ENCODE measurements at places on chromosomes 3 and 15.
A peak's percentile ranks its signal among the peaks of the same experiment; 100 is the strongest.

DNA sequence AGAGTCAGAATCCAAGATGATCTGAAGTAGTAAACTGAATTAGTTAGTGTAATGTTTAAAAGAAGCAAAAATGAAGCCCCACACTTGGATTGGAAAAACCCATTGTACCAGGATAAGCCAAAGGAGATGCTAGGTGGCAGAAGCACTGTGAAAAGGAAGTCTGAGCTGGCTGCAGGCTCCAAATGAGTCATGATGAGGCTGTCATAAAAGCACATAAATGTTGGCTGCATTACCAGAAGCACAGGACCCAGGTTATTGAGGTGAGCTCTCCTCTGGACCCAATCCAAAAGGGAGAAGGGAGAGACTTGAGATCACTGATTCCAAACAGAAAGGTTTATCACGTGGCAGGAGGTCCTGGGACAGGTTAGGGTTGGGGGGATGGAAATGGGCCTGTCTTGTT, 3.2 kb upstream of the ACAN start:
- peak; percentile 68 for DNase-seq

- peak; percentile 33 for DNase-seq
Observed at GRCh38 chr3:115580566-115580965, 42.7 kb upstream of the GAP43 start.

- DNase-seq, result no peak
Observed at GRCh38 chr15:64267331-64267973, 88.5 kb downstream of the CSNK1G1 start.

GRCh38 chr15:35281515-35281914, 196.4 kb upstream of the NANOGP8 start:
- DNase-seq, result peak; percentile 85

DNA sequence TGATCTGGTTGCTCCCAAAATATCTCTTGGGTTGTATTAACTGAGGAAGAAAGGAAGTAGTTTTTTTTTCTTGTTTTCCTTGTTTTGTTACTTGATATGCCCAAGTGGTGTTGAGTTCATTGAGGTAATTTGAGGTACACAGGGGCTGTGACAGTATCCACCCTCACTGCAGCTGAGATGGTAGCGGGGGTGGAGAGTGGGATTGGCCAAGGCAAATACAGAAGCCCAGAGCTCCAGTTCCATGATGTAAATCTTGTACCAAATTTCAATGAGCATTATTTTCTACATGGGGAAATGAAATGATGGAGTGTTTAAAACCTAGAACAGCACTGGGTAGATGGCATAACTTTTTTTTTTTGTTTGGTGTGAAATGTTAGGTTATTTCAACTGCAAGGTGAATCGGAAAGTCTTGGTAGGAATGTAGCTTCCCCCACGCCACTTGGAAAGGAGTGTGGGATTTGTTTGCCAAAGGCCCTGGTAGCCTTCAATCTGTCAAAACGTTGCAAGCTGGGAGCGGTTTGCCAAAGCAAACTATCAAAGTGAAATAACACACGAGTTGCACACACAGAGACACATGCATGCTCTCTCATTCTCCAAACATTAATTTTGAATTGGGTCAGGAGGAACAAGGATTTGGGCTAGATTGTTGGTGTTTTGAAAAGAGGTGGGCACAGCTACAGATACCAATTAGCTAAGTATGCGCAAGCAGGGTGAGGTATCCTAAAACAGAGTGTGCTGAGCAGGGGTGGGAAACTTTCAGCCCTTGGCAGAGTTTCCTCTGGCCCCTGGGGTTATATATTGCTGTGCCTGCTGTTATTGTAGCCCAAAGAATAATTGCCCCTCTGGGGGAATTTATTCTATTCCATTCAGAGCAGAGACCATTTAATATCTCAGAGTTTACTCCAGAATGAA, 34.6 kb downstream of the THSD4 start:
- no peak for DNase-seq

DNA sequence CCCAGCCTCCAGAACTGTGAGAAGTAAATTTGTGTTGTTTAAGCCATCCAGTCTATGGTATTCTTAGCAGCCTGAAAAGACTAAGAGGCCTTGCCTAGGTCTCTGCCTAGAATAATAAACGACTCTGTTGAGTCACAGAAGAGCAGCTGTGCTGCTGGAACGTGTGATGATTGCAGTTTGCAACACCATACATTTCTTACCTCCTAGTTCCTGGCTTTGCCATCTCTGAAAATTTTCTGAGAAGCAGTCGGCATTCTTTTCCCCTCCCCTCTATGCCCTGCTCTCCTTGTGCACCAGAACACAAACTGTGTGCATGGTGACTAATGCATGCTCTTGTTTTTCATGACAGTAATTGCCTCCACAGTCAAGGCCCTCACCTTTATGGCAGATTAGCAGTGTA, 301.3 kb downstream of the IL20RB start:
- DNase-seq, result no peak

GRCh38 chr3:71095511-71096291, 487.8 kb downstream of the FOXP1 start:
- no peak for DNase-seq

DNA sequence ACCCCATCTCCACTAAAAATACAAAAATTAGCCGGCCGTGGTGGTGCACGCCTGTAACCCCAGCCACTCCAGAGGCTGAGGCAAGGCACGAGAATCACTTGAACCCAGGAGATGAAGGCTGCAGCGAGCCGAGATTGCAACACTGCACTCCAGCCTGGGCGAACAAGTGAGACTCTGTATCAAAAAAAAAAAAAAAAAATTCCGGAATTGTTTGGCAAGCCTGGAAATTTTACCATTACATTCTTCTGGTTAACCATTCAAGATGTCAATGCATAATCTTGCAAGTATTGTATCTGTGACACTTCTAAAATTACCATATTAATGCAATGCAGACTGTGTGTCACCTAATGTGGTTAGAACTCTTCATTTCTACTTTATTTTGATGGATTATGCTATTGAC, 67.0 kb downstream of the CSNK1G1 start:
- DNase-seq, result peak; percentile 38

- no peak for DNase-seq
Observed at GRCh38 chr3:192273697-192274010, 453.7 kb downstream of the FGF12 start.

GRCh38 chr3:182716114-182716688, 77.1 kb upstream of the ATP11B start:
- DNase-seq, result no peak

DNA sequence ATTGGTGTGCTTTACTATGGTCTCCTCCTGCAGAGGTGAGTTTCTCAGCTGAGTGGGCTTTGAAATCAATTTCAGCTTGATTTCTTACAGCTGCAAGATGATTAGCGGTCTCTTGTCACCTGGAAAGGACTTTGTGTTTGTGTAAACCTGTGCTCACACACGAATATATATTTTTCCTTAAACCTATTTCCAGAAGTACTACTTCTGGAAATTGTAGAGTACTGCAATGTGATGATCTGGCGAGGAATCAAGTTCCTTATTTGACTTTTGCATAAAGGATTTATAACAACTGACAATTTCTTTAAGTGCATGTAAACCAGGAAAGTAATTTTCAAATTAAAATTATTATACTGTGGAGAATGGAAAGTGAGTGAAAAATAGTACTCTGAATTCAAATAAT, 2.1 kb downstream of the MCTP2 start:
- DNase-seq, result no peak

DNA sequence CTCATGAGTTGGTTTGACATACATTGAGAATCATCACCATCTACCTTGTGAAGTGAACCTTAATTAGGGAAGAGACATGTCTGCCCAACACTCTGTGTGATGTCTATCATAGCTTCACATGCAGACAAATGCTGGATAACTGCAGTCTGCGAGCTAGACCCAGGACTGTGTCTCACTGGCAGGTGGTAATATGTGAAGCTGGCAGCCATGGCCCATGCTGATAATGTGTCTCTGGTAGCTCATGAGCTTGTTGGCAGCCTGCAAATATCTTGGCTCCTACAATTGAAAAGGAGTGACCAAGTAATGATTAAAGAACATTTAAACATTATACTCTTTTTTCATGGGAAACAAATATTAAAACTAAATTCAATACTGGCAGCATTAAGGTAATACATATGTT, 234.8 kb downstream of the CHST2 start:
- no peak for DNase-seq

GRCh38 chr3:16319307-16319706, 54.3 kb downstream of the OXNAD1 start:
- no peak for DNase-seq

- peak; percentile 98 for DNase-seq
Observed at GRCh38 chr3:16484216-16484615, 29.3 kb downstream of the RFTN1 start.

GRCh38 chr15:37204692-37205091, 104.3 kb upstream of the MEIS2 start:
- DNase-seq, result peak; percentile 5

- DNase-seq, result no peak
Observed at GRCh38 chr3:81837071-81837593, 75.7 kb upstream of the GBE1 start.

DNA sequence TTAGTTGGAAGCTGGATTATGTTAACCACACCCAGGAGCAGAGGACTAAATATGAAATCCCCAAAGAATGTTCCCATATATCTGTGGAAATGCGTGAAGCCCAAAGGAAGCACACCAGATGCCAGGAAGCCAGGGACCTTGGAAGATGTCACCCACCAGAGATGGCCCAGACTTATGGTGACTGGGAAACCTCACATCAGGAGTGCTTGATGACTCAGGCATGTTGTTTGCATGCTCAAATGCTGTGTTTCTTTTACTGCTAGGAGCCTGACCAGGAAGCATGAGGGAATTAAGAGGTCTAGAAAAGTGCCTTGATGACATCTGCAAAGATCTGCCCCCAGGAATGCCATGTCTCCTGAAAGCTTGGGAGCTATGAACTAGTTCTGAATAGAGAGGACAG, 109.0 kb upstream of the SLC2A2 start:
- peak; percentile 49 for DNase-seq

Measured in fibroblast of skin of right biceps (primary cell).